ENCODE measurements at places on chromosomes 1 and 21.
A peak's percentile ranks its signal among the peaks of the same experiment; 100 is the strongest.

GRCh38 chr1:162916407-162916806 lies 55.4 kb upstream of the CCDC190 start:
- DNase-seq = no peak

DNA sequence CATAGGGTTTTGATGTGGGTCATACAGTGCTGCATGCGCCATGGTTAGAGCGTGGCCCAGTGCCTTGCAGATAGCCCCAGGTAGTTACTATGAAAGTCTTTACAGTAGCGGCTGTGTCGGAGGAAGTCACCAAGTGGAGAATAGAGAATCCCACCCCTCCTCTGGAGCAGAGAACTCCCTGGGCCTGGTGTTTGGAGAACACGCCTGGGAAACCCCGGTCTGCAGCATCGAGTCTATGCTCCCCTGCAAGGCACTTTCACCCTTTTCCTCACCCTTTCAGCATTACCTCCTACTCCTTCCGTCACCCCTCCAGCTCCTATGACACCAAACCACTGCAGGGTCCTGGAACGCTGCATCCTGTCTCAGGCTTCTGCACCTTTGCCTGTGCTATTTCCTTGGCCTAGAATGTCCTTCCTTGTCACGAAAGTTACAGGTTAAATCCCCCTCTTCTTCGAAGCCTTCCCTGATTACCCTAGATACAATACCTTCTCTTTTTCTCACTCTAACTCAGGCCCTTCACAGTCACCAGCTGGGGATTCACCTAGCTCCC lies 2.7 kb upstream of the SLC1A7 start:
- DNase-seq = no peak

- DNase-seq = no peak
Observed at GRCh38 chr1:180299479-180300221, 69.6 kb downstream of the LHX4 start.

DNA sequence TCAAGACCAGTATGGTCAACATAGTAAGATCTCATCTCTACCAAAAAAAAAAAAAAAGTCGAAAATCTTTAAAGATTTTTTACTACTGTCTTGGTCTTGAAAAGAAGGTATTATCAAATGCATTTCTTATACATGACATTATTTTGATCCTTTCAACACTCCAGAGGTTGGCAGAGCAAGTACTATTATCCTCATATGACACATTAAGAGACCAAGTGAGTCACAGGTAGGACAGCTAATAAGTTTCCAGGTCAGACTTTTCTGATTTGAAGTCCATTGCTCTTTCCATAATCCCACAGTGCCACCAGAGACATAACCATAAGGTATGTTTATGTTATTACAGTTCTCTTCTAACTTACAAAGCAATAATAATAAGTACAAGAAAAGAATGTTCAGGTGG lies 15.2 kb downstream of the DBT start:
- DNase-seq = no peak

DNA sequence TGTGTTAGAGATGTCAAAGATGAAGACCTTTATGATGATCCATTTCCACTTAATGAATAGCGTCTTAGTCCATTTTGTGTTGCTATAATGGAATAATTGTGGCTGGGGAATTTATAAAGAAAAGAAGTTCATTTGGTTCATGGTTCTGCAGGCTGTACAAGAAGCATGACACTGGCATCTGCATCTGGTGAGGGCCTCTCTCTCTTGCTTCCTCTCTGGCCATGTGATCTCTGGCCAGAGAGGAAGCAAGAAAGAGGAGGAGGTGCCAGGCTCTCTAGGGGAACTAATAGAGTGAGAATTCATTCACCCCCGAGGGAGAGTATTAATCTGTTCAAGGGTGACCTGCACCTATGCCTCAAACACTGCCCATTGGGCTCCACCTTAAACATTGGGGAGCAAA lies 242.8 kb downstream of the DISC1 start:
- DNase-seq = no peak

DNA sequence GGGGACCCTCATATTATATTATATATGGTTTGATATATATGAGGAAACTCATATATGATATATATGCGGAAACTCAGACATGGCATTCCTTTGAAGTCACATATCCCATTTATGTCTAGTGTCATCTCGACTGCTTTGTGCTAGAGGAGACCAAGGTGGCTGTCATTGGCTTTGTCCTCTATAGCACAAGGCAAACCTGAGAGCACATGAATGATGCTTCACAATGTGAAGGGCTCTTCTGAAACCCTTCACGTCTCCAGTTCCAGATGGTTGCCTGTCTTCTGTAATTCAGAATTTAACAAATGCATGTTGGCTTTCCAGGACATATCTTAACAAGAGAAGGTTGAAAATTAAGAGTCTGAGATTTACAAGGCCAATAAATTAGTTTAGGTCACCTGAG lies 303.6 kb downstream of the BARHL2 start:
- no peak for DNase-seq

- DNase-seq = no peak
Observed at GRCh38 chr1:200524092-200524491, 96.5 kb downstream of the KIF14 start.

GRCh38 chr1:54284781-54285529 lies 85.0 kb downstream of the MRPL37 start:
- DNase-seq = no peak

GRCh38 chr1:190067592-190067991 lies 410.1 kb downstream of the BRINP3 start:
- DNase-seq = no peak

GRCh38 chr1:26772687-26773086 lies 15.1 kb upstream of the PIGV start:
- no peak for DNase-seq

- no peak for DNase-seq
Observed at GRCh38 chr1:172653015-172653709, 5.7 kb upstream of the FASLG start.

DNA sequence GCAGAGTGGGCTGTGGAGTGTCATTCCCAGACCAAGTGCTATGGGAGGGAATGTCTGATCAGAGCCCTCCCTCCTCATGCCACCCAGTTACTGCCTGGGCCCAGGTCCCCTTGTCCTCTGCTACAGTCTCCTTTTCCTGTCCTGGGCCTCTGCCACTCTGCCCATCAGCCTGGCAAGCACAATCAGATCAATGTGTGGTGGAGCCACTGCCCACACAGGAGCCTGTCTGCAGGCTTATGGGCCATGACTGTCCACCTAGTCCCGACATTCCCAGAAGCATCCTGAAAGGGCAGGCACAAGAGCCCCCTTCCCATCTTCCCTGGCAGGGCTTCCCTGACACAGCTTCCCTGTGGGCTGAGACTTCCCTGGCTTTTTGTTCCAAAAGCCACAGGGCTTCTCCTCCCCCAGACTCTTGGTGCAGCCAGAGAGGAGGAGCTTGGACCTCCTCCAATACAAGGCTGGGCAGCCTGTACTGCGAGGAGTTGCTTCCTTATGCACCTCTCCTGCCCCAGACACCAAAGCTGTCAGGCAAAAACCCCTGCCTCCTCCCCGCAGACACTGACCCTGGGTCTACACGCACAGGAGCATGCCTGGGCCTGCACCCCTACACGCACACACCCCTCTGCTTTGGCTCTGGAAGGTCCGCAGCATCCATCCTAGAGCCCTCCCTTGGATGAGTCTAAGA lies 29.2 kb upstream of the CNTN2 start:
- DNase-seq = no peak

DNA sequence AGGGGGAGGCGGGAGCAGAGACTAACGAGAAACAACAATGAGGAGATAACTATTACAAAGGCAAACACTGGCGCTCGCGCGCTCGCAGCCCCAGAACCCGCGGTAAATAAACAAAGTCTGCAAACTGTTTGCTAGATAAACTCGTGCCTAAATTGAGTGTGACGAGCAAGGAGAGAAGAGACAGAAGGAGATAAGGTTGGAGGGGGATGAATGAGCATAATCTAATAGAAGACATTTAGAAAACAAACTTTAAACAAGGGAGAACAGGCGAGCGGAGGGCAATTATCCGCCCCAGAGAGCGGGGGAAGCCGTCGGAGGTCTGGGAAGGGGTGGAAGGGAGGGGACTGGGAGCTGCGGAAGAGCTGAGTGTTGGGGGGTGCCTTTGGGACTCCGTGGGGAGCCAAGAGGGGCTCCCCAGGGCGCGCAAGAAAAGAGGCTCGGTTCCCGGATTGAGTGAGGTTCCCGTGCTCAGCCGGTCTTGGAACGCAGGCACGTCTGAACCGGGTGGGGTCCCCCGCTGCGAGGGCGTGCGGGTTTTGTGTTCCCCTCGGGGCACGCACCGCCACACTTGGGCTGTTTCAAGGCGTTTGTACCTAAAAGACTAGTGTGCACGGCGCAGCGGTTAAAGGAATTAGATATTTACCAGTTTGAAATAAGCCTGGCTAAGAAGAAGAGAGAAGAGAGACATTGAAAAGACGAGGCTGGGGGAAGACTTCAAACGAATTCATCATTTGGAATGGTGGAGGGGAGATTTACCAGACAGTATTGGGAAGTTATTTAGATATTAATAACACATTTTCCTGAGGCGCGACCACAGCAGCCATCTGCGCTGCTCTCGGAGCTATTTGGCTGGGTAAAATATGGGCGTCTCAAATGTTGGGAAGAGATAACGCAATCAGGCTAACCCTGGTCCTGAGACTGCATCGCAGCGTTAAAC lies 10.6 kb downstream of the PAX7 start:
- DNase-seq = no peak

DNA sequence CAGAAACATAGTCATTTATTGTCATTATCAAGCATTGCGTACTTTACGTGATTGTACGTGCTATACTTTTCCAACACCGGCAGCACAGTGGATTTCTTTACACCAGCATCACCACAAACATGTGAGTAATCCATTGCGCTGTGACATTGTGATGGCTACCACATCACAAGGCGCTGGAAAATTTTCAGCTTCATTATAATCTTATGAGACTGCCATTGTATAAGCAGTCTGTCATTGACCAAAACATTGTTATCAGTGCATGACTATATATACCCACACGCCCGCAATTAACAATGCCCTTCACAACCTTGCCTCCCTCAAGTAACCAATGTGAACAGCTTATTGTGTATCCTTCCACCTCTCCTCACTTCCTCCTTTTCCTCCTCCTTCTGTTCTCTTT lies 137.6 kb downstream of the ZZZ3 start:
- no peak for DNase-seq

- no peak for DNase-seq
Observed at GRCh38 chr1:157007306-157007705, 38.2 kb downstream of the ARHGEF11 start.

GRCh38 chr21:41254090-41254700 lies 62.4 kb upstream of the FAM3B start:
- no peak for DNase-seq

DNA sequence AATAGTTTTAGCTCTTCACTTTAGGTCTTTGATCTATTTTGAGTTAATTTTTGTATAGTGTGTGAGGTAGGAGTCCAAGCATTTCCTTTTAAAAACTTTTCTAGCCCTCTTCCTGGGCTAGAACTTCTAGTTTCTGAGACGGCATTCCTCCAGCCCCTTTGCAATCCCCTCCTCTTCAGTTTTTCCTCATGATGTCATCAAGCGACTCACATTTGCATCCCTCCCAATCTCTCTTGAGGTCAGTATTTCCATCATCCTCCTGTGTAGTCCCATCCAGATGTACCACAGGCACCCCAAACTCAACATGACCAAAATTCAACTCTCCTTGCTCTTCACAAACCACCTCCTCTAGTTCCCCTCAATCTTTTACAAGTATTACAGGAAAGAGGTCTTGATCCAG lies 10.7 kb downstream of the HMGN2 start:
- no peak for DNase-seq

- no peak for DNase-seq
Observed at GRCh38 chr1:230618537-230618936, 23.7 kb upstream of the COG2 start.

DNA sequence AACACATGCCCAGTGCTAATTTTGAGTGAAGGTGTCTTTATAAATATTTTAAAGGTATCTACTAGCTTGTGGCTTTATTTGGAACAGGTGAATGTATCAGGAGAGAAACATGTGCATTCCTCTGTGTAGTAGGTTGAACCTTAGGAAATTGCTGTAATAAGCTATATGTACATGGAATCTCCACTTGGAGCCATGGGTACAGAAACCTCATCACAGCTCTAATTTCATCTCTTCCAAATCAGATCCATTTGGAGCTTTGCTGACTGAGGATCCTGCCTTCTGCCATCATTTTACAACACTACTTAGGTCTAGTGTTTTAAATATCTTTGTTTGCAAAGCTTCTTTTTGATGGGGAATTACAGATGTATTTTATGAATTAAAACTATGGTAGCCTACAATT lies 2.1 kb downstream of the KCNK2 start:
- DNase-seq = no peak

- DNase-seq = no peak
Observed at GRCh38 chr1:233730380-233730779, 116.5 kb downstream of the KCNK1 start.

DNA sequence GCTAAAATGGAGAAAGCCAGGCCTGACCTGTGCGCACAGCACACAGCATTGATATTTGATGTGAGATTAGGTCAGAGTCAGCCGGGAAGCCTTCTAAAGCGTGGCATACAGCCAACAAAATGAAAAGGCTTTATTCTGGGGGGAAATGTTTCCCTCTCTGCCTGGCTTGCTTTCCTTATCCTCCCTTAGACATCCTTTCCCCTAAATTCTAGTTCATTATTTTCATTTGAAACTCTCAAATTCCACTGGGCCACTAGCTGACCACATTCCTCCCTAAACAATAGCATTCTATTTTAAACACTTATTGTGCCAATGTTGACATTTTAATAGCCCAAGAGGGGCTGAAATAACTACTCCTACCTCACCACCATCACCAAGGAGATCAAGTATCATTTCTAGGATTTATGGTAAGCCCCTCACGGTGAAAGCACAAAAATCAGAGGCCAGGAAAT lies 49.4 kb downstream of the LEPR start:
- peak; percentile 40 for DNase-seq

DNA sequence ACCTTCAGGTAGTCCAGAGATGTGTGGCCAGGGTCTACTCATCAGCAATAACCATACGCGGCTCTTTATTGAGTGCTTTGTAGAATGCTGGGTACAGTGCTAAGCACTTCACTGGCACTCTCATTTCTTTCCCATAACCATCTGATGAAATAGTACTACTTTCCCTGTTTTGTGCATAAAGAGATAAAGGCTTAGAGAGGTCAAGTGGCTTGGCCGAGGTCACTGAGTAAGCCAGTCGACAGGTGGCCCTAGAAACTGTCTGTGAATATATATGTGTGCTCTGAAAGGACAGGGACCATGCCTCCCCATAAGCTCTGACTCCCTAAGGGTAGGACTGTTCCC lies 52.8 kb downstream of the NENF start:
- no peak for DNase-seq

DNA sequence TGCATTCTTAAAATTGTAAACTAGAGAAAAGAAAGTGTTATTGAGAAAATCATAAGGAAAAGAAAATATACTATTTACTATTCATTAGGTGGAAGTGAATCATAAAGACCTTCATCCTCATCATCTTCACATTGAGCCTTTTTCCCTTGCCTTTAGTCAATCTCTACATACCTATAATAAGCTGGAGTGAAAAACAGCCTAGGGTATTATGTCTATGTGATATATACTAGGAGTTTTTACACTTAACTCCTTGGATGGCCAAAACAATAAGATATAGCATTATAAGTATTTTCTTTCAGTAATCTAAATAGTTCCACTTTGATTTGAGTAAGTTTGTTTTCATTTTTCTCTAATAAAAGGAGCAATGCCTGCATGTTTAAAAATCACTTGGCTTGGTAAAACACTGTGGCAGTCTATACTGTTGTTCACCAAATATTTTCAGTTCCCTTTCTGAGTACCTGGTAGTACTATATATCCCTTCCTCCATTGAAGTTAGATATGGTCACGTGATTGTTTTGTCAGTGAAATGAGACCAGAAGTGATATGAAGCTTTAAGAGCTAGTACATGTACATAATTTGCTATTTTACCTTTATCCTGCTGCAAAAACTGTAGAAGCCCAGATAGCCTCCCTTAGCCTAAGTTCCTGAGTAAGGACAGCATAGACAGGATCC lies 78.3 kb downstream of the CLEC20A start:
- no peak for DNase-seq
